ENCODE measurements at places on chromosomes 1 and 21.

- no peak for DNase-seq
These were observed 426.1 kb downstream of the PTPRC start for GRCh38 chr1:199064971-199065370.

DNA sequence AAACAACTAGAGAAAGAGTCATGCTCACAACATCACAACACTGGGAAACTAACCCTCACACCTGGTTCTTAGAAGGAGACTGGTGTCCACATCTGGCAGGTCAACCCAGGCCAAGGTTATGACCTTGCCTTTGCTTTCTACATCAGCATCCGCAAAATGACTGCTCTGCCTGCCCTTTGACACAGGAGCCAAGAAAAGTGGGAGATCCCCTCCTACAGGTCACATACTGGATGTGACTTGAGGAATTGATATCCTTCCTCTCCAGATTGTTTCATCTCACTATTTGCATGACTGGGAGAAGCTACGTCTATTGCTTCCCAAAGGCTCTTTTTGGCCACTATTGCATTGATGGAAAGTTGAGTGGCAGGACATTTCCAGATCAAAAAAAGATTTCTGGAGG lies 115.5 kb downstream of the MIS18A start:
- no peak for DNase-seq

DNA sequence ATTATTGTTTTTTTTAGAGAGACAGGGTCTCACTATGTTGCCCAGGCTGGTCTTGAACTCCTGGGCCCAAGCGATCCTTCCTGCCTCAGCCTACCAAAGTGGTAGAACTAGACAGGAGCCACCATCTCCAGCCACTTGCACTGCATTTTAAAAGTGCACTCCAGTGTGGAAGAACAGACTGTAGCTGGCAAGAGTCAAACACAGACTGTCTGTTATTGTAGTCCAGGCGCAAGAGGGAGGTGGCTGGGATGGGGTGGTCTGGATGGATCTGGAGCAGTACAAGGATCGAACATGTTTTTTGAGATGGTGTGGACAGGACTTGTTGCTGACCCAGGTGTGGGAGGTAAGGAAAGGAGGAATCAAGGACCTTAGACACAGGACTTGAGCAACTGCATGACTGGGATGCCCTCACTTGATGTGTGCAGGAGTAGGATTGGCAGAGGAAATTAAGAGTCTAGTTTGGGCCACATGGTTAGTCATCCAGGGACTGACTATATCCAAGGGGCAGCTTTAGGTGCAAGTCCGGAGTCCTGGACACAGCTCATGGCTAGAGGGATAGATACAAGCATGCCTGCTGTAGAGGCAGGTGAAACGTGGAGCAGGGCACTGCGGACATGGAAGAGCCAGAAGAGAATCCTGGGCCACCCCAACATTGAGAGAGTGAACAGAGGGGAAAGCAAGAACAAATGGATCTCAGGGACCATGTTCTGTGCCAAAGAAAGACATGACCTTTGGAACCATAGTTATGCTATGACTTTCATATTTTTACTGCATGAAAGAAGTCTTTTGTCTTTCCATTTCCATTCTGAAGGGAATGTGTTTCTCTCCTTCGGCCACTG lies 42.0 kb downstream of the ELK4 start:
- no peak for DNase-seq

GRCh38 chr1:15525050-15526020 lies 1.3 kb upstream of the DNAJC16 start:
- DNase-seq = peak; percentile 45

DNA sequence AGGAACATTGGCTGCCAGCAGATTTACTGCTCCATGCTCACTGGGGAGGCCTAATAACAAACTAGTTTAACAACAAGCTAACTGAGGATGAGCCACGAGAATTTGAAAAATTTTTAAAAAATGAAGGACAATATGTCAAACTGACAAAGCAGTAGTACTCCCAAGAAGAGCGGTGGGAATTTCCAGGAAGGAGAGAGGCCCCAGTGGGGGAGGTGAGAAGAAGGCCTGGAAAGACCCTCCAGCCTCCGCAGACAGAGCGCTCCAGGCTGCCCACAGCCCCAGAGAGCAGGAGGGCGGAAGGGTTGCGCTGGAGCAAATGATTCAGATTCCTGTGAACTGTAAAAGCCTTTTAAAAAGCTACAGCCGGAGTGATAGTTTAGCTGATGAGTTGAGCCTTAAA lies 78.5 kb downstream of the SIPA1L2 start:
- DNase-seq = no peak

GRCh38 chr1:60118085-60118484 lies 44.5 kb upstream of the C1orf87 start:
- no peak for DNase-seq

- no peak for DNase-seq
These were observed 13.8 kb downstream of the AGT start for GRCh38 chr1:230700132-230700531.

- no peak for DNase-seq
These were observed 10.7 kb upstream of the MYOCOS start for GRCh38 chr1:171611306-171611705.

- DNase-seq = no peak
These were observed 991 bp downstream of the ANKRD35 start for GRCh38 chr1:145884675-145885074.

- DNase-seq = no peak
These were observed 249.3 kb upstream of the DUSP10 start for GRCh38 chr1:221991221-221991620.
